Activated gamma-delta T cell (primary cell): ENCODE measurements at places on chromosomes 13 and 19.

DNA sequence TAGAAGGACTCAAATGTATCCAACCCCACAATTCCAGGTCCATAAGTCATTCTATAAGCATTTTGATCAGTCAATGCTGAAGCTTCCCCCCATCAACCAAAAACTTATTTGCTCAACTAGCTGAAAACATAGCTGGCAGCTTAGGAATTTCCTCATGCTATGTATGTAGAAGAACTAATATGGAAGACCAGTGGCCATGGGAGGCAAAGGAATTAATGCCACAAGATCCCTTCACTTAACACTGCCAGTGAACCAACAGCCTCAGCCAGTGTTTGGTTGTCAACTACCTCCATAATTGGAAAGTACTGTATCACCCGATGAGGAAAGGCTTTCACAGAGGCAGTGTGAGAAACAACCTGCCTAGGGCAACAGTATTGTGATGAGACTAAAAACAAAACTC is 105.4 kb downstream of the ZNF429 start:
- DNase-seq = no peak

- no peak for DNase-seq
Measured at GRCh38 chr19:54105796-54106195, 3.1 kb downstream of the NDUFA3 start.

DNA sequence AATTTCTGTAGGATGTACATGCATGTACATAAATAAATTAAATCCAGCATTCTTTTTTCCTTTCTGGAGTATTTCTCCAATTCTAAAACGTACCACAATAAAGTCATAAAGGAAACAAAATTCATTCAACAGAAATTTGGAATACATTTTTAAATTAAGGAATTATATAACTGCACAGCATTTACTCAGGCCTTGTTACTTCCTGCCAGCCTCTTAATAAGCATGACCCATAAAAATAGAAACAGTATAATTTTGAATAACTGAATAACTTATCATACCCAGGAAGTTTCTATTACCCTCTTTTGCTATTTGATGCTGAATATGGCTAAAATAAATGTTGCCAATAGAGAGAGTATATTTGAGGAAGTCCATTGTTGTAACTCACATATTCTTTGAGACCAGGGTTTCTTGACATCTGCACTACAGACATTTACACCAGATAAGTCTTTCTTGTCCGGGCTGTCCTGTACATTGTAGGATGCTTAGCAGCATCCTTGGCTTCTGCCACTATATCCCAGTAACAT is 178.2 kb downstream of the KLF12 start:
- DNase-seq = no peak

DNA sequence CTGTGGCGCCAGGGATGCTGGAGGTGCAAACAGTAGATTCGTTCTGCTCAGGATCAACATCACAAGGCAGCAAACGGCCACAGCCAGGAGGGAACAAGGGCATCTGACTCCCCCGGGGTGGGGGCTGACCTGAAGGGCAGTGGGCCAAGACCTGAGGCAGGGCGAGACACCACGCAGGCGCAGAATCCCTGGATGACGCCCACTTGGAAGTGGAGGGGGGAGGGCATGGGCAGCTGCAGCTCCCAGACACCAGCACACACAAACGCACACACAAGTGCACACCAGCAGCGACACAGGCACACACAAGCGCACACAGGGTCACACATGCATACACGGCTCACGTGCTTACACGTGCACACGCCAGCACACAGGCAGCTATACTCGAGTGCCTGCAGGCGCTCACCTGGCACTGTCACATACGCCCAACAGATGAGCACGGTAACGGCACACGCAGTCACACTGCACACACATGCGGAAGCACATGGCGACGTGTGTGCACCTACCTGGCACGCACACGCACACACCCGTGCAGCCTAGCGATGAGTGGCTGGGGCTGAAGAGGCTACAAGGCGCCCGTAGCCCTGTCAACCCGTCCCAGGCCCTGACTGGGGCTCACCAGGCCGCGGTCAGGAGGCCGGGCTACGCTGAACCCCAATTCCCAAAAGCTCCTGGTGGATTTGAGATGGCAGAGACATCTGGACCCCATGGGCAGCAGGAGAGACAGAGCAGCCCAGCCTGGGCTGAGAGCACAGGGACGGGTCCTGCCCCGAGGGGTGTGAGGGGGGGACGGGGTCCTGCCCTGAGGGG is 5.5 kb downstream of the C2CD4C start:
- DNase-seq = no peak

DNA sequence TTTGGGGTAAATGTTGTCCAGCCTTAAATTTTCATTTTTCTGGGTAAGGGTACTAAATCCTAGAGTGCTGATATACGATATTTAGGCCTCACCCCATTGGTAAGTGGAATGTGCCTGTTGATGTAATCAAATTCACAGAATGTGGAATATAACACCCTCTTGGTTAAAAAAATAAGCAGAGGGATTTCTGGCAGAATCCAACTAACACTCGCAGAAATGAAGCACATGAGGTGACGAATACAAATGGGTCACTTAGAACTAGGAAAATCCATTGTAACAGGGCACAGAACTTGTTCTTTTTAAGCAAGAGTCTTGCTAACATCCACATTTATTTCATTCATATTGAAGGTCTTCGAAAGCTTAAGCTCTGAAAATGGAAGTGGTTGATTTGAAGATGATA is 320.3 kb downstream of the SHISA2 start:
- DNase-seq = no peak
